ENCODE measurements at places on chromosomes 1 and 21.
A peak's percentile ranks its signal among the peaks of the same experiment; 100 is the strongest.

- no peak for DNase-seq
Measured at GRCh38 chr1:158527190-158527815, 26.9 kb downstream of the OR6Y1 start.

GRCh38 chr1:34176830-34177603 is at the start of gene C1orf94:
C1orf94 (plus strand) TSS chr1:34176907; CDS start chr1:34177790, 883 bp downstream.
- DNase-seq = no peak

DNA sequence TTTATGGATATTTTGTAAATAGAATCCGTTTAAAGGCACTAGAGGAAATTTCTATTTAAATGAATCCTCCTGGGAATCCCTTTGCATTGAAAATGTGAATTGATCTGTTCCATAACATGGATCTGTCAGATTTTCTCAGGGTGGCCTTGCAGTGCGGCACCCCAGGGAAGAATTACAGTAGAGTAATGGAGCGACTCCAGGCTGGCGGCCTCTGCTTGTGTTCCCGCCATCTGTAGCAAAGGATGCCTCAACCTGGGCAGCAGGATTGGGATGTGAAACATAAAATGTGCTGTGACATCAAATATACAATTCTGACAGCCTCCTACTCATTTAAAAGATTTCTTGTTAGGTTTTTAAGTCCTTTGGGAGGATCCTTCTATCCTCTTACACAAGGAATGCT is 115.9 kb downstream of the RHOU start:
- DNase-seq = no peak

DNA sequence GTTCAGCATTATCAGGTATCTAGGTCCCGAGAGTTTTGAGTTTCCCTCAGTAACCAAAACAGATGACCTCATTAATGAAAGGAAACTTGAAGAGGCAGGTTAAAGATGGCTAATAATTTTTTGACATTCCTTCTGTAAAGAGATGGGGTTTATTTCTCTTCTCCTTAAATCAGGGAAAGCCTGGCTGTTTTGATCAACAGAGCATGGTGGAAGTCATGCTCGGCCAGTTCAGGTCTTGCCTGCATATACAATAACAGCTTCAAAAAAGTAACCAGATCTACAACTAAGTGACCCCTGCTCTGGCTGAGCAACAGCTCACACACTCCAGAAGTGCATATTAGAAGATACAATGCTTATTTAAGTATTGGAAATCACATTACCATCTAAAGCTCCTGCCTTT is 36.6 kb upstream of the POU2F1 start:
- peak; percentile 58 for DNase-seq

DNA sequence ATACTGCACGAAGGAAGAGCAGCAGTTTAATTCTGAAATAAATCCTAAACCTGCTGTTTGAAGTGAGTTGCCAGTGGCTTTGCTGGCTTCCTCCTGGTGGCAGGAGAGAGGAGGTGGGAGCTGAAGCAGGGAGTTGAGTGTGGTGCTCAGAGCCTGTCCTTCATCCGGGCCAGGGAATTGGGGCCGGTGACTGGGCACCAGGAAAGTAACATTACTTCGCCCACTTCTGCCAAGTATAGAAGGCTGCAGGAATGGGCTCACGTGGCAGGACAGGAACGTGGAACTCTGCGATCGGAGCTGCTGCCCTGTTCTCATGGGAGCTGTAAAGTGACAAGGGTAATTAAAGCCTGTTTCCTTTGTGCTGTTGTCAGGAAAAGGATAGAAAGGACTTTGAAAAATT is 8.7 kb downstream of the TOR3A start:
- DNase-seq = no peak

- no peak for DNase-seq
Measured at GRCh38 chr1:60904099-60904851, 178.1 kb upstream of the NFIA start.

GRCh38 chr1:94660258-94660657 is 118.7 kb upstream of the F3 start:
- no peak for DNase-seq

- no peak for DNase-seq
Measured at GRCh38 chr1:217911908-217912307, 280.8 kb downstream of the SPATA17 start.

- DNase-seq = peak; percentile 49
Measured at GRCh38 chr1:101235696-101236515, 913 bp upstream of the S1PR1 start.

DNA sequence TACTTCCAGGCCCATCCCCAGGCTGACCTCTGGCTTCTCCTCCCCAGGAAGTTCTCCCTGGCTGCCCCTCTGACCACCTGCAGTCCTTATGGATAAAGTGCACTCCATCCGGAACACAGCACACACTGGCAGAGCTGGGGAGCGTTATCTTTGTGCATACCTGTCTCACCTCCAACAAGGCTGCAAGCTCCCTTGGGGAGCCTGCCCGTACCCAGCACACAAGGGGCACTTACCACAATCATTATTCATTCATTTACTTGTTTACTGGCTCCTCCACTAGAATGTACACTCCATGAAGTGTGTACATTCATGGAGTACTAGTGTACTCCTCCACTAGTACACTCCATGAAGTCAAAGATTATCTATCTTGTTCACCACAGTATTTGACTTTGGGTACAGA is 30.3 kb downstream of the GLIS1 start:
- DNase-seq = no peak

DNA sequence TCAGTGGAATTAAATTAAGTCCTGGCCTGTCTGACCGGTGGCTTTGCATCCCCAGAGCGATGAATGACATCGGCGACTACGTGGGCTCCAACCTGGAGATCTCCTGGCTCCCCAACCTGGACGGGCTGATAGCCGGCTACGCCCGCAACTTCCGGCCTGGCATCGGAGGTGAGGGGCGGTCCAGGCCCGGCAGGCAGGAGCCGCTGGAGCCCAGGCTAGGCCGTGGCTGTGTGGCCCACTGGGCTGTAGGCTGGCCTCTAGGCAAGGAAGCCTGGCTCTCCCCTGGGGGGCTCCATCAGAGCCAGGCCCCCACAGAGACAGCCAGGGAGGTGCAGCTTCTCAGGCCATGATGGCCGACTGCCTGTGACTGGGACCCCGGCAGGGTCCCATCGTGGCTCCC is 5.7 kb downstream of the GABRD start:
- DNase-seq = no peak

GRCh38 chr1:179807291-179807690 is 64.2 kb downstream of the FAM163A start:
- DNase-seq = no peak

DNA sequence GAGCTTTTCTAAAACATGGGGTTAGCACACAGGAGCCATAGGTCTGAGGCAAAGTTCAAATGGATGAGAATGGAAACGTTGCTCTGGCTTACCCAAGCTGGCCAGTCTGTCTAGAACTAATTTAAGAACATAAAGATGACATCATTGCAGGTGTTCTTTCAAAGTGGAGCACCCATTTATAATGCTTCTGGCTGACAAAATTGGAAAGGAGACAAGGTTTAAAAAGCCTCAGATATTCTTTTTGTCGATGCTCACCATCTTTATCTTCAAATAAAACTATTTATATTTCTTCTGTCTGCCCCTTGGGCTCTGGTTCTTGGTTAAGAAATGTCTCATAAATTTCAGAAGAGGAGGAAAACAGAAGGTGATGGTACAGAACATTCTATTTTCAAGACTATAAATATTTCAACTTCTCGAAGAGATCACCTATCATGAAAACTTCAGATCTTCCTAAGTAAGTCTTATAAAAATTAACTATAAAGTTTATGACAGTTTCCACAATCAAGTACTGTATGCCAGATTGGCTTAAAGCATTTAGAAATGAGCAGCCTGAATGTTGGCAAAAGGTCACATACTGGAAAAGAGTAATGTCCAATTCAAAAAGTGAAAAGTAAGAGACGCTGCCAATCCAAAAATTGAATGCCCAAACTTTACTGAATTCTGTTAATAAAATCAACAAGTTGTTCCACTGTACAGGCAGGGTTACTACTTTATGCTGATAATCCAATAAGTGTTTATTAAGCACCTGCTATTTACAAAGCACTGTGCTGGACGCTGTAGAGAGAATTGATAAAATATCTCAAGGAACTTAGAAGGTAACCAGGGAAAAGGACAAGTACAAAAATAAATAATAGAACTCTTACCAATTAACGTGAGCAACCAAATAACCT is 92.0 kb downstream of the ETS2 start:
- DNase-seq = no peak

DNA sequence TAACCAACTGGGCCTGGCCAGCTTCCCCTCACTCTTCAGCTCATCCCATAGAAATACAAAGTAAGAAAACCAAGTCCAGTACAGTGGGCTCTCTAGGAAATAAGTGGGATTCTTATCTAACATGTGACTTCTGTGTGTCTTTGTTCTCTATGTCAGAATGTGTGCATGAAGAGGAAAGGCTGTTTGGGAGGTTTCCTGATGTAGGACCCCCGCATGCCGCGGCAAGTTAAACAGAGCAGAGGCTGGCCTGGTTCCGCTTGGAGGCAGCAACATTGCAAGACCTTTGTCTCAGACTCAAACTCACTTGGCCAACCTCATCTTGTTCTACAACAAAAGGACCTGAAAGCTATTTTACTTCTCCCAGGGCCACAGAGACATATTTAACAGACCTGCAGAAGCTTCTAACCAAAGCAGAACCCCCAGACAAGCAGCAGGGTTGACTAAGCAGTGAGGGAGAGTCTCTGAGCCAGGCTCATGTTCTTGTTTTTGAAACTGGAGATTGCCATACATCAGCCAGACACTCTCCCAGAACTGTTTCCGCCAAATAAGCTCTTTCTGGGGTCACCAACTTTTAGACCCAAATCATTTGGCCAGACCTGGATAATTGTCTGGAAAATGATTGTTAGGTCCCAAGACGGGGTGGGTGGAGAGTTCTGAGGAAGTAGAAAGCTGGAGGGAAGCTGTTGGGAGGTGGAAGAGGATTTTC is 6.2 kb downstream of the MTARC2 start:
- peak; percentile 40 for DNase-seq

DNA sequence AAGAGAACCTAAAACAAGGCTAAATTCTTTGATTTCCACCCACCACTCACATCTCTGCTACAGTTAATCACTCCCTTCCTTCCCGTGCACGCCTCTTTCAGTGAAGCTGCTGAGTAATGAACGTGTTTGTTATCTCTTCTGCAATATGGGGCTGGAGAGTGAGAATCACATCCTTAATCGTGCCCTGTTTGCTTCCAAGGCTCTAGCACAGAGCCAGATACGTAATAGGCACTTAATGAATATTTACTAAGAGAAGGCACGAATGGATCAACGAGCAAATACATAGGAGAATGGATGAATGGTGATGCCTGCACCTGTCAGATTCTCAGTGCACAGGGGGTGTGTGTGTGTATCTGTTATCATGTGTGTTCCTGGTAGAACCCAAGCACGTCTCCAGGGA is 22.1 kb upstream of the FAM43B start:
- DNase-seq = no peak

- no peak for DNase-seq
Measured at GRCh38 chr1:5388622-5389021, 603.6 kb downstream of the NPHP4 start.

DNA sequence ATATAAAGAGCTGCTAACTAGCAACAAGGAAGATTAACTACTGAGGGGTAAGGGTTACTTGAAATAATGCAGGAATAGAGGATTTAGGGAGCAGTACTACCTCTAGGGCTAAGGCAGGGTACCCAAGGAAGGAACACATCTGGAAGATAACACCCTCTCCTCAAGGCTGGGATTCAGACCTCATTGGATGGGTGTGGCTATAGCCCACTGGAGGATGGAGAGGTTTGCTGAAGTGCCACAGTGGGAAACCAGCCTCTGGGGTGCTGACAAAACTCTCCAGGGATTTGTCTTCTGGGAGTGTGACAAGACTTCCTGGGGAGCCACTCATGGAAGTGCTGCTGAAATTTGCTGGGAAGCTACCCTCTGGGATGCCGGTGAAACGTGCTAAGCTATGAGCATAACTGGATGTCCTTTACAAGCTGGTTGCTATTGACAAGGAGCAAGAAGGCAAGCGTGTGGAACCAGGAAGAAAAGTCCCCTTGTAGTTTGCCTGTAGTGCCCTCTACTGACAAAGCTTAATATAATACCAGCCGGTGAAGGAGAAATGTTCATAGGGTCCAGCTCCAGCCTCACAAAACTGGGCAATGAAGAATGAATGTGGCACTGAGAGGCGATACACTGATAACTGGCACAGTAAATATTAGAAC is 122.8 kb upstream of the USP24 start:
- no peak for DNase-seq

DNA sequence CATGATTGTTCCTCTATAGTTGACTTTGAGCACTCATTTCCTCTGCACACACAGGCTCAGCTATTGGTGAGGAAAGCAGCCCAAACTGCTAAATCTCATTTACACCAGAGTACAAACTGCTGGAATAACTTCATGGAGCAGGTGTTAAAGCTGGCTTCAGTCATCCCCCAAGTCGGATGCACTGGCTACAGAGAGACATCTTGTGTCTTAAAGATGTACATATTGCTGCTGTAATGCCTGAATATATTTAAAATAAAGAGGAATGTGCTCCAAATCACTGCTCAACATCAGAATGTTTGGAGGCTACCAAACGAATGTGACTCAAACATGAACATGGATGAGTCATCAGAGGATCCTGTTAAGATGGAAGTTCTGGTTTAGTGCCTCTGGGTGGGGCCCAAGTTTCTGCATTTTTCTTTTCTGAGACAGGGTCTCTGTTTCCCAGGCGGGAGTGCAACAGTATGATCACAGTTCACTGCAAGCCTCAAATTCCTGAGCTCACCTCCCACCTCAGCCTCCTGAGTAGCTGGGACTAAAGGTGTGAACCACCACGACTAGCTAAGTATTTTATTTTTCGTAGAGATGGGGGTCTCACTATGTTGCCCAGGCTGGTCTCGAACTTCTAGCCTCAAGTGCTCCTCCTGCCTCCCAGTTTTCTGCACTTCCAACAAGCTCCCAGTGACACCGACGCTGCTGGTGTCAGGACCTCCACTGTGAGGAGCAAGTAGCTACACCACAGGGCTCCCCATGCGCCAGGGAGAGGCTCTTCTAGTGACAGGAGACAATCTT is 79.0 kb upstream of the KRTAP19-8 start:
- no peak for DNase-seq

GRCh38 chr1:93753791-93754763 is 72.4 kb upstream of the BCAR3 start:
- DNase-seq = no peak

DNA sequence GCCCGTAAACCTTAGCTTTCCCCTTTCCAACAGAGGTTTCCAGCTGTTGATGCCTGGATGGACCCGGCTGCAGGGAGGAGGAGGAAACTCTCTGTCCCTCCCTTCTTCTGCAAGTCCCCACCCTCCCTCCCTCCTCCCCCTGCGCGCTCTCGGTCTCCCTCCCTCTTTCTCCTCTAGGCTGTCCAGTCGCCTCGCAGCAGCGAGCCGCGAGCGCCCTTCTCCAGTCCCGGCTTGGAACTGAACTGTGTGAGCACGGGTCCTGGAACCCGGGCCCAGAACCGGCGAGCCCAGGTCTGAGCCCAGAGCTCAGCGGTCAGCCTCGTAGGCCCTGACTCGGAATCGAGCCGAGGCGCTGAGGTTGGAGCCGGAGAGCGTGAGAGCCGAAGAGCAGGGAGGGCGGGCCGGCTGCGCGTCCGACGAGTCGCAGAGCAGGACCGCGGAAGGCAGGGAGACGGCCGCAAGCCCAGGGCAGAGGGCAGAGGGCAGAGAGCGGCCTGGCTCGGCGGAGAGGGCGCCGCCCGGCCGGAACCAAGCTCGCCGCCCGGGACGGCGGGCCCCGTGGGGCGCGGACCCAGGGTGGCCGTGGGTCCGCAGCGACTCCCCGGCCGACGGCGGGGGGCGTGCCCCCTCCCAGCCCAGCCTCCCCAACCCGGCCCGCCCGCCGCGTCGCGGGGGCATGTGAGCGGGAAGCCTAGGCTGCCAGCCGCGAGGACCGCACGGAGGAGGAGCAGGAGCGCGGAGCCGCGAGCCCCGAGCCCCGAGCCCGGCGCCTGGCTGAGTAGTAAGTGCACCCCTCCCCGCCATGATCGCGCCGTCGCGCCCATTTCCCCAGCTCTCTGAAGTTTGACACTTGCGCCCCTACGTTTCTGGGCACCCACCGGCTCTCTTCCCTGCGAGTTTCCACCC is at the start of gene SOX13:
SOX13 (plus strand) TSS at position 185 of the 906 bp plus-strand sequence. CDS start 39,801 bp downstream, outside the sequence.
- peak; percentile 81 for DNase-seq
